HFFc6 (cell line): ENCODE measurements at places on chromosomes 6 and 20. TPM values are rescaled to one million over a fixed set of nuclear protein-coding genes. Genes with fewer than 3 reads are reported as not detected.

The XKR7 gene
- not detected in 3 replicates for total RNA-seq

DNA sequence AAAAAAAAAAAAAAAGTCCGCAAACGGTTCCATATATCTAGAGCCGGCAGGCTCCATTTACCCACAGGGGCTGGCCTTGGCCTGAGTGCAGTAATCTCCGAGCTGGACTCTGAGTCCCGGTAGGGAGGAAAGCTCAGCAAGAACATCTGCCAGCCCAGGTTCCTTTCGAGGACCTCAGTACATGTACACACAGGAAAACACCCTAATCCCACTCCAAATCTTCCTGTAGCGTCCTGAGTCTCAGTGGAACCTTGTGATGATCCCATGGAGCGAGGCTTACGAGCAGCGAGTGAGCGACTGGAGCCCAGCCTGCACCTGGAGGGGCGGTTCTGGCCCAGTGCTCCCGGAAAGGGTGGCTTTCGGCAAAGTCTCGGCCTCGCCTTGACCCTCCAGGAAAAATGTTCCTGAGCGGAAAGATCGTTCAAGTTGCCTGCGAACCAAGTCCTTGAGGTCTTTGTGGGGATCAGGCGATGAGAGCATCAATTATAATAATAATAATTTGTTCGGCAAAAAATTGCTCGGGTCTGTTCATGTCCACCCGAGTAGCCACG is 32.1 kb downstream of the PRSS16 start:
- H3K36me3 ChIP-seq = peaks cover 11% of the 10 kb centered on the region; the same call in 1 of the 2 replicates
- peaks cover 34% of the 10 kb centered on the region for H3K27me3 ChIP-seq
- H3K4me3 ChIP-seq = peak overlapping the region; percentile 86
- H3K27ac ChIP-seq = no peak overlapping the region
- DNase-seq = no peak

The C6orf52 gene
- total RNA-seq = not detected in 3 replicates

DNA sequence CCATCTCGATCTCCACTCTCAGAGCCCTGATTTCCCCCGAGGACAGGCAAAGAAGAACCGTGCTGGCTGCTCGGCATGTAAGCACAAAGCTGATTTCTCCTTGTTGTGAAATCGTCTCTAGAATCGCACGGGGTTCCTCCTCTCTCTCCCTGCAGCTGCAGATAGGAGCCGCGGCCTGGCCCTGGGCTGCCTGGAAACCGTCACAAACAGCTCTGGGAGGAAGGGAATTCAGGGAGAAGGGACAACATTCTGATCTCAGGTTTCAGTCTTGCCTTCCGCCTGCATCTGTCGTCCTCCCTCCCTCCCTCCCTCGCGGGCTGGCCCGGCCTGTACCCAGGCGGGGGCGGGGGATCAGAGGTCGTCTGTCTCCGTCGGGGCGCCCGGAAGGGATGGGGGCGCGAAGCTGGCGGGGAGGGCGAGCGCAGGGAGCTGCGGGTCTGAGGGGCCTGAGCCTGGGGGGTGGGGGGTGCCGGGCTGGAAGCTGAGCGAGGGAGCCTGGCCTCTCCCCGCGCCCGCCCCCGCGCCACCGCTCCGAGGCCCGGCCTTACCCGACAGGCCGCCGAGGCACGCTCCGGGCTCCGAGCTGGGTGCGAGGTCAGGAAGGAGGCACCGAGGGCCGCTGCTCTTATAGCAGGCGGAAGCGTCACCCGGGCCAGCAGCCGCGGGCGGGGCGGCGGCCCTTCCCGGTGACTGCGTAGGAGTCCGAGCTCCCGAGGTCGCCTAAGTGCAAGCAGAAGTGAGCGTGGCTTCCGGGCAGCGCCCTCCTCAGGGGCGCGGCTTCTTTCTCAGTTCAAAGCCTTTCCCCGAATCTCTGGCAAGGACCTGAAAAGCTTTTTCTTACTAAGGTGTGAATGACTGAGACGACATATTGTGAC is at the start of gene SERPINB1:
TSS of gene SERPINB1 (minus strand) at position 600 of the 875 bp plus-strand sequence. CDS start 1,277 bp downstream, outside the sequence.
- H3K36me3 ChIP-seq = peaks cover 5% of the 10 kb centered on the region; the same call in 1 of the 2 replicates
- DNase-seq = peak; percentile 91
- no peaks in the 10 kb centered on the region for H3K27me3 ChIP-seq
- H3K27ac ChIP-seq = peak within 1 kb of the TSS; percentile 88

DNA sequence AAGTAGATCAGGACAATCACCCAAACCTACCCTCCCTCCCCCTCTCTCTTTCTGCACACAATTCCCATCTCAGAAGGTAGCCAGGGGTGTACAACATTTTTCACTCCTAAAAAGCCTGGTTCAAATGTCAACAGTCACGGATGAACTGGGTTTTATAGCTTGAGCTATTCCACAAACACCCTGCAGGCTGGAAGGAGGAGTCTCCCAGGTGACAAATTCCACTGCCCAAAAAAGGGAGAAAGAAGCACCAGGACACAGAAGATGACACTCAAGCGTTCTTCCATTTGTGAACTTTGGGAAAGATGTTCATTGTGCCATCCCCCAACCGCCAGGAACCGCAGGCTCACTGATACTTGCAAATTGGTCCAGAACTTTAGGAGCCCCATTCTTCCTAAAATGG is 111.5 kb upstream of the NFATC2 start:
- DNase-seq = no peak
- H3K4me1 ChIP-seq = peaks cover 12% of the 10 kb centered on the region
- peaks cover 8% of the 10 kb centered on the region; the same call in 1 of the 2 replicates for H3K36me3 ChIP-seq
- H3K27me3 ChIP-seq = no peaks in the 10 kb centered on the region
- no peak overlapping the region for H3K27ac ChIP-seq

- H3K4me1 ChIP-seq = peaks cover 26% of the 10 kb centered on the region
- H3K4me3 ChIP-seq = no peak overlapping the region
- no peak overlapping the region for H3K27ac ChIP-seq
- DNase-seq = peak; percentile 17
Measured at GRCh38 chr20:44196271-44196670, 9.3 kb upstream of the JPH2 start.

- no peak overlapping the region for H3K4me3 ChIP-seq
- no peak overlapping the region for H3K27ac ChIP-seq
- peaks cover 8% of the 10 kb centered on the region; the same call in 1 of the 2 replicates for H3K4me1 ChIP-seq
- no peak for DNase-seq
Measured at GRCh38 chr20:20820104-20820503, 107.7 kb upstream of the RALGAPA2 start.

DNA sequence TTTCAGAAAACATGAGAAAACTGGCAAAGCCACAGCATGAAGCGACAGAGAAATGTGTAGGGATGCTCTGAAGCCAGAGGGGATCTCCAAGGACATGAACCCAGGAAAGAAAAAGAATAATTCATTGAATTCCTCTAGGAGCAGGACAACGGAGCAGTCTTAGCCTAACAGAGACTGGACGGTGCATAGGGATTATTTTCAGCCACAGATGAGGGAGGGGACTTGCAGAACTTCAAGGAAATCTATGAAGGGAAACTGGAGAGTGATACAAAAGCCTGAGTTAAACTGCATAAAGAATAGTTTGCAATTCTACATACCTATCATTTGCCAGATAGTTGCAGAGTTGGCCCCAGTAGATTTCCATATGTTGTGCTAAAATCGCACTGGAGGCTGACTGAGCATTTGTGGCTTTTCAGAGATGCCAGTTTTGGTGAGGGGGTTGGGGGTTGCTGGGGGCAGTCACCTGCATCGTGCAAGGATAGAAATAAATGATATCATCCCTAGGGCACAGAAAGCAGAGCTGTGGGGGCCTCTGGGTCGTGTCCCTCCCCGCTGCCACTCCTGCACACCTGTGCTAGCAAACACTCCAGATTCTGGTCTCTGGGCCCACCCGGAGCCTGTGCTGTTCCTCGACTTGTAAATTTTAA is 443.2 kb upstream of the JARID2 start:
- no peak for DNase-seq
- no peak overlapping the region for H3K27ac ChIP-seq
- H3K27me3 ChIP-seq = peaks cover 4% of the 10 kb centered on the region
- no peaks in the 10 kb centered on the region; the same call in 1 of the 2 replicates for H3K36me3 ChIP-seq
- no peak overlapping the region for H3K4me3 ChIP-seq
- peaks cover 41% of the 10 kb centered on the region for H3K4me1 ChIP-seq

The TINAG gene
- not detected in 3 replicates for total RNA-seq

DNA sequence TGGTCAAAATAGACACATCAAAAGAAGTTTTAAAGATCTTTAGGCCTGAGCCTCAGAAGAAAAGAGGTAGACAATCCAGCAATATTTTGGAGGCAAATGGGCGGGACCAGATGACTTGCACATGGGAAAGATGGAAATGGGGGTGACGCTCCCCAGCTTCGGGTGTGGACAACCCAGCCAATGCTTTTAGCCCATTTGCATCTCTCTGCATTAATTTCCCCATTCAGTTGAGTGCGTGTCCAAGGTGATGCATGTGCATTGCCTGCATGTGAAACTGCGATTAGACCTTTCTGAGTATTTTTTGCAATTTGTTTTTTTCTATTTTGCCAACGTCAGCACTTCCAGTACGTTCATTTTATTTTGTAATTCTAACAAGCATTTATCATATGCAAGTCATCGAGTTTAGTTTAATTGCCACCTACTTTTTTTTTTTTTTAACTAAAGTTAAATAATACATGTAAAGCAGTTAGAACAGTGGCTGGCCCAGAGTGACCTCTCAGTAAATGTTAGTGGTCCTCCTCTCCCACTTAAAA is 24.2 kb downstream of the PDRG1 start:
- H3K36me3 ChIP-seq = no peaks in the 10 kb centered on the region
- no peak overlapping the region for H3K27ac ChIP-seq
- no peak overlapping the region for H3K4me3 ChIP-seq
- DNase-seq = no peak
- H3K27me3 ChIP-seq = peaks cover 54% of the 10 kb centered on the region

- H3K27me3 ChIP-seq = peaks cover 2% of the 10 kb centered on the region
- peak within 1 kb of the TSS; percentile 92 for H3K4me3 ChIP-seq
- peaks cover 59% of the 10 kb centered on the region for H3K4me1 ChIP-seq
- peak; percentile 74 for DNase-seq
Measured at GRCh38 chr6:31497531-31498476, at the start of gene MICB. Gene MICB, plus strand, starts transcription at chr6:31498145. Its CDS starts 49 bp downstream, at chr6:31498194.

- DNase-seq = no peak
- H3K27ac ChIP-seq = no peak overlapping the region
- H3K4me1 ChIP-seq = peaks cover 36% of the 10 kb centered on the region
- H3K36me3 ChIP-seq = peaks cover 9% of the 10 kb centered on the region
- H3K27me3 ChIP-seq = peaks cover 6% of the 10 kb centered on the region; the same call in 1 of the 2 replicates
Measured at GRCh38 chr6:43953256-43953655, 174.0 kb downstream of the MRPL14 start.

DNA sequence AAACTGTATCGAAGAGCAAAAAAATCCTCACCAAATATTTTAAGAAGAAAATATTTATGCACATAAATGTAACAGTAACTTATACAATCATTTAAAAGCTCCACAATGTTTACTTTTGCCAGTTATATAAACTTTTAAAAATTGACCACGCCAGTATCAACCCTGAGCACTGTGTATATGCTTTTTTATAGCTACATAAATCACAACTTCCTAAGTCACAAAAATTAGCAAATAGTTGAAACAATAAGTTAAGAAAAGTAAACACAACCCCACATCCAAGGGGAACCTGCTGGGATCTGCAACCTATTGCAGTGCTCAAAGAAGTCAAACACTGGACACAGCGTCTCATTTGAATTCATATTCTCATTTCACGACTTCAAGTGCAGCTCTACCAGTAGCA is 89.8 kb upstream of the DST start:
- peaks cover 91% of the 10 kb centered on the region for H3K4me1 ChIP-seq
- peak overlapping the region; percentile 61 for H3K4me3 ChIP-seq
- H3K27me3 ChIP-seq = peaks cover 3% of the 10 kb centered on the region
- peaks cover 58% of the 10 kb centered on the region for H3K36me3 ChIP-seq
- DNase-seq = no peak

- peaks cover 7% of the 10 kb centered on the region for H3K27me3 ChIP-seq
- peaks cover 36% of the 10 kb centered on the region for H3K36me3 ChIP-seq
- H3K27ac ChIP-seq = peak overlapping the region; percentile 99
- DNase-seq = peak; percentile 77
Measured at GRCh38 chr6:152380351-152380767, 256.8 kb downstream of the SYNE1 start.

DNA sequence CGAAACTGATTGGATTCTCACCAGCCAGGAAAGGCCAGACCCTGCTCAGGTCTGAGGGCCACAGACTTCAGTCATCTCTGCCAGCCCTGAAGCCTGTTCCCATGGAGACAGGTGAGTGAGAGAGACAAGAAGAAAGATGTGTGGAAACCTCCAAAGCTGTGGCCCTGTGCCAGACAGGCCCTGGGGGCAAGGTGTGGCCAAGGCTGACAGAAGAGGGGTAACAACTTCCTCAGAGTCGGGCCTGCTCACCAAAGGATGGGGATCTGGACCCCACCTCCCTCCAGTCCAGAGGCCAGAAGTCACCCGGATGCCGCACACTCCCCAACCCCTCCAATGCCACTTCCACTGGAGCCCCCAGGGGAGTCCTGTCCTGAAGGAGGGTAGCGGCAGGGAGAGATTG is 73.6 kb downstream of the MDGA1 start:
- no peak overlapping the region for H3K4me3 ChIP-seq
- peaks cover 55% of the 10 kb centered on the region for H3K4me1 ChIP-seq
- no peak for DNase-seq
- H3K36me3 ChIP-seq = no peaks in the 10 kb centered on the region

The NDUFAF4 gene
- 33.9 to 45.5 TPM (median 34.5 TPM) in 3 replicates for total RNA-seq

- DNase-seq = no peak
- H3K4me1 ChIP-seq = peaks cover 57% of the 10 kb centered on the region
- peak overlapping the region; percentile 89 for H3K27ac ChIP-seq
- peaks cover 1% of the 10 kb centered on the region; the same call in 1 of the 2 replicates for H3K27me3 ChIP-seq
Measured at GRCh38 chr6:41073968-41074691, 1.4 kb downstream of the NFYA start.

The HDGFL1 gene
- not detected in 3 replicates for total RNA-seq

The TULP4 gene
- 48.4 and 55.0 TPM in 2 replicates for total RNA-seq

DNA sequence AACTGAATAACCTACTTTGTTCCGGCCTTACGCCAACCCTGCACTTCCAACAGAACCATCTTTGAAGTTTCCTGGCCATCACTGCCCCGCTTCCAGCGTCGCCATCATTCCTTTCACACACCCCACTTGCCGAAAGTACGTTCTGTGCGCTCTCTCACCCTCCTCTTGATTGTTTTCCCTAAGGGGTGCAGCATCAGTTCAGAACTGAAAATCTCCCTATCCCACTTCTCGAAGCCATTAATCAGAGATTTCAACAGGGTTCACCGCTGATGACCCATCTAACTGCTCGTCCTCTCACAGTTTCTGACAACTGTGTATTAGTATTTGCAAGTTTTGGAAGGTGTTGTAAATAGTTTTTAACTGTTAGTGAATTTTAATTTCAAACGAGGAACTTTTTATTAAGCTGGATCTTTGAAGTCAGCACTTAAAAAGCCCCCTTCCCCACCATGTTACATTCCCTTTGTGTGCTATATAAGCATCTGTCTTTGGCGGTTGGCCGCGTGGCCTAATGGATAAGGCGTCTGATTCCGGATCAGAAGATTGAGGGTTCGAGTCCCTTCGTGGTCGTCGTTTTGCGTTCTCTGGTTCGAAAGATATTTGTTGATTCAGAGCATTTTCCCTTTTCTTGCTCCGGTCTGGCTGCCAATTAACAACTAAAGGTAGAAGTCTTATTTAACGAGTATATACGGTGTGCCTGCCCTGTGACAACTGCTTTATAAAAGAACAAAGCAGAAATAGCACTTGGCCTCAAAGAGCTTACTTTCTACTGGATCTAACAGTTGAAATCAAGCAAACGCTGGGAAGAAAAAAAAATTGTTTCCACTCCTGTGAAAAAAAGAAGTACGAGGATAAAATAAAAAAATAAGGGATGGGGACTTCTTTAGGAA is 42.6 kb downstream of the TRIM27 start:
- peak; percentile 65 for DNase-seq
- H3K4me3 ChIP-seq = peak overlapping the region; percentile 95
- H3K36me3 ChIP-seq = no peaks in the 10 kb centered on the region
